ENCODE measurements at places on chromosomes 2 and 18.

GRCh38 chr2:23691565-23691964 lies 235.4 kb downstream of the ATAD2B start:
- peak; percentile 74 for DNase-seq

DNA sequence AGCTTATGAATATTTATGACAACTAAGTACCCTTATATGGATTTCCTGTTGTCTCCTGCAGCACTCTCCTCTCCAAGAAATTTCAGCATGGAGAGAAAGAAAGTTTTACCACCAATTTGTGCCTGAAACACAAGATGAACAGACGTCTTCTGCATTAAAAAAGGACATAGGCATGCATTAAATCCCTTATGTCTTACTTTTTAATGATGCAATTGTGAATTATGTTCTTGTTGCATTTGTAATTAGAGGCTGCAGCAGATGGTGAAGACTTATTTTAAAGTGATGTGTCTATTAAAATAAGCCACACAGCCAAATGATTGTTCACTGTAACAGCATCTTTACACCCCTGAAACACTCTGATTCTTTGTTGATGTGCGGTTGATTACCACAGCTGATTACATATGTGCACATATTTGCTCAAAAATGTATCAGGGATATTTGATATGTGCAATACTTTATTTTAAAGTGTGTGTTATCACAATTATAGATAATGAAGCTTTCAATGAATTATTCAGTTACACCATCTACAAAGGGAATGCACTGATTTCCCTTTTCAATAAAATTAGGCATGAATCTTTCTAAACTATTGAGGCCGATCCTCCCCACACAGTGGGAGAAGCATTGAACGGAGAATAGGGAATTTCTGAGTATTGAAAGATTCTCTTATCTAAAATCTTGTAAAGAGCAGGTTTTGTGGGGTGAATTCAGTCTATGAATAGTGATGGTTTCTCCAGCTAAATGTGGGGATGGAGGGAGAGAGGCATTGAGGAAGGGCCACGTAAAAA lies 585.1 kb downstream of the SLC4A3 start:
- no peak for DNase-seq

- no peak for DNase-seq
These were observed 150.3 kb upstream of the MMADHC start for GRCh38 chr2:149737896-149738295.

DNA sequence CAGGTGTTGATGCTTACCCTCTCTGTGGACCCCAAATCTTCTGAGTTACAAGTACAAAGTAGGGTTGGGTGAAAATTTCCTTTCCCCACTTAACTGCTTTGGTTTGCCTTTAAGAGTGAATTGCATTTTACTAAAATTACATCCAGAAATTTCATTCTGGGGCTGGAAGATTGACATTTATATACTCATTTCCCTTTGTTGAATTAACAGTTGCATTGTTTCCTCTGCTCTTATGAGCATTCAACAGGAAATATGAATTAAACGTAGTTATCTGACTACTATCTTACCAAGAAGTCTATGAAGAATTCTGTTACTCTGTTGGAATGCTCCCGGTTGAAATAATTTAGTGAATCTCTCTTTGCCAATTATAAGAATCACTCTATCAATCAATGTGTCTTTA lies 1231.1 kb upstream of the NXPH2 start:
- no peak for DNase-seq

DNA sequence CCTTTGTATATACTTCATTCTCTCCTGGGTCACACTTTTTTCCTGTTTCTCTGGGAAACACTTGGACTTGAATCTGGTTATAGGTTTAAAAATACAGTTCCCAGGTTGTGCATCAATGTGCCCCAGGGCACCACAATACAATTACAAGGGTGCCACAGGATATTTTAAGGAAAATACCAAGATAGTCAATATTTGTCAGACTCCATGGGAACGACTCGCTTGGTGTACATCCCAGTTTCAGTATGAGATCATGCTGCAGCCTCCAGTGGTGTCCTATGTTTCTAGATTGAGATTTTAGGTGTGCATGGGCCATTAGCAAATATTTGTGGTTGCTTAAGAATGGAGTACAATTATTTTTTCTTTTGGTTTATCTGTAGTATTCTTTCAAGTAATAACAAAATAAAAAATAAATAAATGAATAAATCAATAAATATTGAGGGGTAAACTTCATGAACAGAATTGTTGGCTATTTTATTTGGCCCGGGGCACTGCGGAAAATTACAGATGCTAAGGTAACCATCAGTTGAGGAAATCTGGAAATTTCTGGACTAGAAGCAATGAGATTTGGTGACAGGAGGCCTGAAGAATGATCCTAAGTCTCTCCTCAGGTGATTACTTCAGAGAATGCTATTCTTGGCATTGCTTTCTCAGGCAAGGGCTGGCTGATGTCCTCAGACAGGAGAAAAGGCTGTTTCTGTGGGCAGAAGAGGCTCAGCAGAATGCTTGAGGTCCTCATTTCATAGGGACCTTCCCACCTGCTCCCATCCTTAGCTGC lies 649.3 kb upstream of the SOX11 start:
- no peak for DNase-seq

DNA sequence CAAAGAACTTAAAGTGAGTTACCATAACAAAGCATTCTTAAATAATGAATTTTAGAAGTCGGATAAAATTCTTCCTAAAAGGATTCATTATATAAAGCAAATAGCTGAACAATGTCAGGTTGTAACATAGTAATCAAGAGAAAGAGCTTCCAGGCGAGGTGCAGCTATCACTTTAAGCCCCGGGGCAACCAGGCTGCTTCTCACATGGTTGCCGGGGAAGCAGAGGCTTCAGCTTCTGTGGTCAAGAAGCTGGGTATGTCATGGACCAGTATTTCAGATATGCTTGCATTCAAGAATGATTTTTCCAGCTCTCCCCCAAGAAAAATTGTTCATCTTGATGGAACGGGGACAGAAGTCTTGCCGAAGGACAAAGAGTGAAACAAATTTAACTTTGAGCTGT lies 23.6 kb upstream of the KYNU start:
- DNase-seq: no peak

DNA sequence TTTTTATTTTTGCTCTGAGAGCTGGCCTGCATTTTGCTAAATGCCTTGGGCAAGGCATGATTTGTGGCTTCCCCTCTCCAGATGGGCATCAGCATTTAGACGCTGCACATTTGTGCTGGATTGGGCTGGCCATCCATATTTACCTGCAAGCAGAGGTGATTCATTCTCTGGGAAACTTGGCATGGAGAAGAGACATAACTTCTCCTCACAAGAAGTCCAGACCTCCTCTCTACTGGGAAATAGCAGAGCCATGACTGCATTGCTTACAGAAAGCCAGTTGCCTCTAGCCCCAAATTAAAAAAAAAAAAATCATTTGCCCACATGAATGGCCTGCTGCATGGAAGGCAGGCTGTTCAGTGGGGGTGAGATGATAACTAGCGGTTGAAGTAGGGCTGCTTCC lies 120.1 kb downstream of the ACTR3 start:
- DNase-seq: no peak

- DNase-seq: no peak
These were observed 62.6 kb downstream of the MOGAT1 start for GRCh38 chr2:222733846-222734702.

DNA sequence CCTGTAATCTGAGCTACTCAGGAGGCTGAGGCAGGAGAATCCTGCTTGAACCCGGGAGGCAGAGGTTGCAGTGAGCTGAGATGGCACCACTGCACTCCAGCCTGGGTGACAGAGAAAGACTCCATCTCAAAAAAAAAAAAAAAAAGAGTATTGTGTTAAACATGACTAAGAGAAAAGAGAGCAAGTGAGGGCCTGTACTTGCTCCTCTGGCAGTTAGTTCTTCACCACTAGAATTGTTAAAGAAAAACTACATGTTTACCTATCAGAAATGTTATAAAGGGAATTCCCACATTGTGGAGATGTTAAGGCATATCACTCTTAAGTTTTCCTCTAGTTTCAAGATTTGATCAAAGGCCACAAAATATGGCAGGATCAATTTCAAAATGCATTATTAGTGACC lies 75.4 kb upstream of the LRATD1 start:
- DNase-seq: no peak

All from cardiac septum (tissue), 1 donor.